ENCODE measurements at places on chromosomes 5 and 9.

DNA sequence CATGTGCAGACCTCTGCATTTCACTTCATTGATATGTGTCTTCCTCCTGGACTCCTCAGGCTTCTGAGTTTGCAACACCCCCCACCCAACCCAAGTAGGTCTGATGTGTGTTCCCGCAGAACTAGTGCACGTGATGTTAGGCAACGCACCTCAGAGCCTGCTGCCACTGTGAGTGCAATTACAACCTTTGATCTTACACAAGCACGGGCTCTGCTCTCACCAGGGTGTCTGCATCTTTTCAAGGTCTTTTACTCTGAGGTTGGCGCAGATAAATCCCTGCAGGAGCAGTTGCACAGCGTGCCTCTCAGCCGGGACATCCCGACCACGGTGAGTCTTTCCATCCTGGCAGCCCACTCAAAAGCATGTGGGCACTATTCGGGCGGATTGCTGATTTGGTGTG, 80.1 kb downstream of the EGFLAM start:
- no peak for DNase-seq

DNA sequence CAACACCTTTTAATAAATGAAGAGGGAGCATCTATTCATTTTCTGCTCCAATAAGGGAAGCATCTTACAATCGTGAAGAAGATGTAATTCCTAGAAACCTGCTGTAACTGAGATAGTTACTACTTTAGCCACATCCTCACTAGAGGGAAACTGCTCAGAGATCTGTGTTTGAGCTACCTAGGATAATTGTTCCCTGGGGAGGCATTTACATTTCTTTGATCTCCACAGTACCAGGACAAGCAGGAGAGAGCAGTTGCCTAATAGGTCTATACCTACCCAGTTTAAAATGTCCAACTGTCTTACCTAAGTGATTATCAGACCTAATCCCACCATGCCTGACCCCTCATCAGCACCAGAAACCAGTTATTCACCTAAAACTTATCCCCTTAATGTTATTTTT, 196.9 kb downstream of the TUSC1 start:
- DNase-seq, result no peak

GRCh38 chr5:14413331-14413750, 168.3 kb upstream of the OTULINL start:
- no peak for DNase-seq

- DNase-seq, result no peak
Measured at GRCh38 chr9:36894695-36895310, 139.3 kb downstream of the PAX5 start.

GRCh38 chr5:139667730-139668063, 19.5 kb downstream of the CXXC5 start:
- DNase-seq, result no peak

GRCh38 chr5:52759331-52759730, 28.4 kb upstream of the ITGA1 start:
- DNase-seq, result no peak

- DNase-seq, result no peak
Measured at GRCh38 chr5:176740702-176741496, 69.5 kb upstream of the UNC5A start.

DNA sequence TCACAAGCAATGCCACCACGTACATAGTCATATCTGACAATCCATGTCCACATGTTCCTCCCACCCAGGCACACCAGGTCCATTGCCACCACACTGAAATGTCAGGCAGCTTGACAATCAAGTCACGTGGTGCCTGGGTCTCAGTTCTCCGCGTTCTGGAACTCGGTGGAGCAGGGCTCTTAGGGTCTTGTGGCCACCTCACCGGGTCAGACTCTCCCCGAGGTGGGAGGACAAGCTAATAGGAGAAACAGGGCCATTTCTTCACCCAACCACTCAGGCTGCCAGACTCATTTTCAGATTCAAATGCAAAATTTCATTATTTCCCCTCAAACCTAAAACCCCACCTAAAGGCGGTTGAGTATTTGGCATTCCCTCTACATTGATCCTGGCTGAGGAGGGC, 200.5 kb upstream of the GAS1 start:
- DNase-seq, result no peak

- no peak for DNase-seq
Measured at GRCh38 chr9:35348109-35348508, 141.8 kb upstream of the RUSC2 start.

- no peak for DNase-seq
Measured at GRCh38 chr5:64190562-64191306, 25.1 kb downstream of the RNF180 start.

- DNase-seq, result no peak
Measured at GRCh38 chr5:179180061-179180610, 120.0 kb downstream of the ZNF354C start.

DNA sequence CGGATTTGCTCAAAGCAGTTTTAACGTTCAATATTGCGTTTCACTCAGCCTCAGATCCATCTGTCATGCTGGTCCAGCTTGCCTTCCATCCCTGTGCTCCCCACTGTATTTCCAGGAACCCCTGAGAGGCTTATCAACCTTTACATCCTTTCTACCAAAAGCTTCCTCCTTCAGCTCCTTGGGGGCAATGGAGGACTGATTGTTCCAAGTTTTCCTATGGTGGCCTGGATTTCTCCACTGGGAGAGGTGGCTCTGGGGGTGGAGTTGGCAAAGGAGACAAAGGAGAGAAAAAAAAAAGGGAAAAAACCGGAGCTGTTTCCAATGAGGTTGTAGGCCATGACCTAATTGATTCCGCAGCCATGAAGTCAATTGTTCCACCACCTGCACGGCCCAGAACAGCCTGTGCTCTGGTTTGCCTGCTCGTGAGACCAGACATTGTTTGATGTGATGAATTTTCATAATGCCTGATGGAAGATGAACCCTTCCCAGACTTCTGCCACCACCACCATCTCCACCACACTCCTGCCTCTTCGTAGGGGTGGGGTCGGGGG, 54.1 kb downstream of the ABLIM3 start:
- no peak for DNase-seq

- DNase-seq, result no peak
Measured at GRCh38 chr9:129548571-129549135, 72.2 kb downstream of the C9orf50 start.

DNA sequence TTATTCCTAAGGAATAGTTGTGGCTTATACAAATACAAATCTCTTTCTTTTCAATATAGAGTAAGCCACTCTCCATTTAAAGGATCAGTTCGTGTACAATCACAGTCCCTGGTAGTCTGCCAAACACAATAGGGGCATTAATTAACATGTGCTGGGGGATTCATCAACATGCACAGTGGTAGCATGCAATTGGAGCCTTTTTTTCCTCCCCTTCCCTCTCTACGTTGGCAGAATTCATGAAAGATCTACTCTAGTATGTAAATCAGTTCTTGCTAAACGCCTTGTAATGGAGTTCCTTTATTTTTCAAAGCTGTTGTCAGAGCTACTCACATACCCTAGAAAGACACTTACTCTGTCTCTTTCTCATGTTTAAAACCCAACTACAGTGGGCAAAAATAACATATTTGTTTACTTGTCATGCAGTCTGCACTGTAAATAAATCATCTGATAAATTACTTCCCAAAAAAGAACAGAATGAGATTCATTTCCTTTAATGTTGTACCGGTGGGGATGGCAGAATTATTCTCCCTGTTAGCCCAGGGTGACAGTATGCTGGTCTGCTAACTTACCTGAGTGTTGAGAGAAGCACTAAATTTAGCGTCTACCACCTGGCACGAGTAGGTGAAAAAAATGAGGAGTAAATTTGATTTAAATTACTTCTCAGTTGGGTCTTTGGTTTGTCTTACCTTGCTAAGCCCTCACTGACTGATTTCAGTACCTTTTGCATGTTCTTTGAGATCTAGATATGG, 341.5 kb upstream of the CCNH start:
- DNase-seq, result no peak

GRCh38 chr5:103373597-103374472, 115.3 kb downstream of the MACIR start:
- no peak for DNase-seq

GRCh38 chr5:9859808-9860207, 229.7 kb upstream of the TAS2R1 start:
- DNase-seq, result no peak

- no peak for DNase-seq
Measured at GRCh38 chr5:59655693-59656309, 237.7 kb downstream of the PDE4D start.

DNA sequence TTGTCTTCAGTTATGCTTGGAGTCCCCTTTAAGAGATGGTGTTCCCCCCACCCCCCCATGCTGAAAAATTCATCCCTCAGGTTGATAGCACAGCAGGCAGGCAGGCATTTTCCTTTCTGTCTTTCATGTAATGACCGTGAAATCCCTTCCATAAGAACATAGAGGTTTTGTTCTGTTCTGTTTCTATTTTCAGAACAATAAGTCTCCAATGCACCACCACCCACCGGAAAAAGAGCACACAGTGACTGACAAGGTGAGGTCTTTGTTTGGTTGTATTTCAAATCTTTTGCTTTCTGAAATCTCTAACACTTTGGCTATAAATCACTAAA, 52.4 kb downstream of the DMRT2 start:
- DNase-seq, result no peak

DNA sequence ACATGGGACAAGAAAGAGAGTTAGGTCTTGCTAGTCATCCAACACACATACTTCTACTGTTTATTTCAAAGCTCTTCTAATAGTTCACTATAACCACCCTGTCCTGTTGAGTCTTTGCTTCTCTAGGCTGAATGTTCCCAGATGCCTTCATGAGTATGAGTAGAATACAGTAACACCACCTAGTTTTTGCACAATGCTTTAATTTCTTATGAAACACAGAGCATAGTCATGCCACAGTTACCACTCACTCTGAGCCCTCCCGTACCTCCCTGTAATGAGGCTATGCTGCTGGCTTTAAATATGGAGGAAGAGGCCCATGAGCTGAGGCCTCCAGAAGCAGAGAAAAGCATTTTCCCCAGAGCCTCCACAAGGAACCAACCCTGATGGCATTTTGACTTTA, 75.0 kb upstream of the SLC1A3 start:
- DNase-seq, result no peak

GRCh38 chr5:148290271-148291195, 21.7 kb upstream of the SPINK7 start:
- peak; percentile 32 for DNase-seq

DNA sequence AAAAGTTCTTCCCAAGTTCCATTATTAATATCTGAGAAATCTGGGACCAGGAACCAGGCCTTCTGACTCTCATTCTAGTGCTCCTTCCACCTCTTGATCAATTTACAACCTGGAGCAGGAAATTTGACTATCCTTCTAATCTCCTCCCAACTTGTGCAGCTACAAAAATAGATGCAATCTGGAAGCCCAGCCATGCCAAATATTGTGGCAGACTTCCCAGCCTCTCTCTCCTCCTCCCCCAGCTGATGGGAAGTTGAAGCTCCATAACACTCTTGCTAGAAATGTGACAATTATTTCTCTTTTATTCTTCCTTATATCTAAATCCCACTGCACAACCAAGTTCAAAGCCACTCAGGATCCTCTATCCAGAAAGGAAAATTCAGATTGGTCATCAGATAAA, 252.1 kb downstream of the SEC61B start:
- DNase-seq, result no peak

- DNase-seq, result no peak
Measured at GRCh38 chr5:3372289-3372688, 223.3 kb upstream of the IRX1 start.

- no peak for DNase-seq
Measured at GRCh38 chr5:62190173-62190572, 115.8 kb upstream of the KIF2A start.

DNA sequence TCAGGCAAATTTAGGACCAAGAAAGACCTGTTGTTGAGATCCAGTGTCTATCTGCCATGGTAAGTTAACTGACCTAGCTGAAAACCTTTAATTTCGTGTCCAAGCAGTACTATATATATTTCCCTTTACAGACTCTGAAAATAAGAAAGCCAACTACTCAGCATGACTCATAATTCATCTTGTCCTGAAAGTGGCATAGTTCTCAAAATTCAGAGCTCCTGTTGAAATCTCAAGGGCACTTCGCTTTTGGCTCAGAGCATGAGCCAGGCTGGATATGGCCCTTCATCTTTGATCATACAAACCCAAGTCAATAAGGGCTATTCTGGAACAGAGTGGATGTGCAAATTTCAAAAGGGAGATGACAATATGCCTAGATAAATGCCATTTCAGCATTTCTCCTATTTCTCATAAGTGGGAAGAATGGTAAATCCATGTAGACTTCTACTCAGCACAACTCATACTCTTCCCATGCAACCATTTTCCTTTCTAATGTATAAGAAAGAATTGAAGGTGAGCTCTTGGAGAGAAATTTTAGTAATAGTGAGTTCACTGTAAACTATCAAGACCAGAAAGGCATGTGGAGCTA, 567.9 kb upstream of the DAB2 start:
- DNase-seq, result no peak

- DNase-seq, result no peak
Measured at GRCh38 chr9:117430813-117431212, 16.0 kb upstream of the ASTN2 start.

GRCh38 chr5:136674178-136674577, 308.8 kb upstream of the TRPC7 start:
- no peak for DNase-seq

- DNase-seq, result no peak
Measured at GRCh38 chr5:113748403-113748802, 234.9 kb downstream of the YTHDC2 start.

DNA sequence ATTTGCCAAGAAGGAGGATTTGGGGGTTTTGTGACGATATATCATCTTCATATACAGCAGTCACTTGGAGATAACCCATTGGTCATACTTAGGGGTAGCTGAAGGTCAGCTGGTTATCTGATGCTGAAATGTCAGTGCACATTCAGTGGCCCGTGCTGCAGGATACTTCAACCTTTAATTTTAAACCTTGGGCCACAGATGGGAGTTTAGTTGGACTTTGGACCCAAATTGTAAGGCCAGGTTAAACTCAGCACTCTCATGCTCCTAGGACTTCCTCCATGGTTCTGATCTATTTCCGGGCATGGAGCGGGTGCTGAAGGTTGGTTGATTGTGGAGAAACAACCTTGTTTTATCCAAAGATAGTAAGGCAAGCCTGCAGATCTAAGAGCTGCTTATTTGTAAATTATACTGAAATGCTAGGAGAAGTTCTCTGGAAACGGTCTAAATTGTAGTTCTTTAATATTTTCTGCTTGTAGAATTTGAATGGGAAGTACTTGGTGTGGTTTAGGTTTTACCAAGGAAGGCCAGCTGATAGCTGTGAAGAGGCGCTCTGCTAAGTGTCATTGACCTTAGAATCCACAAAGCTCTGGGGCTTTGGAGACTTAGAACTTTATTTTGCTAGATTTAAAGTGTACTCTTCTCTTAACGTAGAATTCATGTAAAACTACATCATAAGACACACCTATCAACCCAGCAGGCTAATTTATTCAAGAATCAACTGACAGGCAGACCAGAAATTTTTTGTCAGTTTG, 38.6 kb downstream of the SLC44A1 start:
- DNase-seq, result no peak

GRCh38 chr5:72248410-72248981, 71.5 kb downstream of the MRPS27 start:
- DNase-seq, result no peak

GRCh38 chr5:176414704-176415103, 1.6 kb downstream of the CLTB start:
- no peak for DNase-seq

GRCh38 chr5:161548487-161549094, 2.1 kb upstream of the GABRB2 start:
- DNase-seq, result no peak

- no peak for DNase-seq
Measured at GRCh38 chr5:5341531-5342292, 80.8 kb upstream of the ICE1 start.

Measured in SHP77 treated with DMSO at 0.1 percent for 48 hours (cell line).